ENCODE measurements at places on chromosomes 7 and 10.

DNA sequence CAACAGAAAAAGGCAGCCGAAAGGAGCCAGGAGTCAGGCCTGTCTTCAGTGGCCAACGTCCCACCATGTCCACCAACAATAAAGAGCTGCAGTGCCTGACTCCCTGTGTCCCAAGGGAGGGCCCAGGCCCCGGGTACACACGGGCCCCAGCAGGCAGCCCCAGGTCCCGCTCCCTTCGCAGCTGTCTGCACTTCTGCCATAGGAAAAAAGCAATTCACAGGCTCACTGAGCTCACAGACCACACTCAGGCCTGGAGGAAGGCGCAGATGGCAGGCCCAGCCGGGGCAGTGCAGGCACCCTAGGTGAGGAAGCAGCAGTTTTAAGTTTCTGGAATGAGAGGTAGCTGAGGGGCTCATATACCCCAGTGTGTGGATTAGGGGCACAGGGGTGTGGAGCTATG lies 100.5 kb downstream of the PRKAG2 start:
- H3K27ac ChIP-seq = no peak overlapping the region
- H3K27me3 ChIP-seq = no peaks in the 10 kb centered on the region
- H3K36me3 ChIP-seq = peaks cover 8% of the 10 kb centered on the region

- peak overlapping the region; percentile 53 for H3K4me3 ChIP-seq
- H3K27ac ChIP-seq = peak overlapping the region; percentile 97
- peak; percentile 83 for ATAC-seq
- no peaks in the 10 kb centered on the region for H3K27me3 ChIP-seq
- H3K36me3 ChIP-seq = no peaks in the 10 kb centered on the region
- no peaks in the 10 kb centered on the region for H3K4me1 ChIP-seq
These were observed 1.2 kb upstream of the ATP6V0E2 start for GRCh38 chr7:149872419-149873073.

- H3K36me3 ChIP-seq = no peaks in the 10 kb centered on the region
- no peak overlapping the region for H3K4me3 ChIP-seq
- H3K4me1 ChIP-seq = no peaks in the 10 kb centered on the region
- H3K27me3 ChIP-seq = no peaks in the 10 kb centered on the region
- H3K27ac ChIP-seq = no peak overlapping the region
- ATAC-seq = no peak
These were observed 76.1 kb upstream of the ZEB1 start for GRCh38 chr10:31242902-31243301.

- peak overlapping the region; percentile 47 for H3K4me3 ChIP-seq
- H3K4me1 ChIP-seq = peaks cover 10% of the 10 kb centered on the region
- no peaks in the 10 kb centered on the region for H3K27me3 ChIP-seq
- H3K27ac ChIP-seq = peak overlapping the region; percentile 84
- ATAC-seq = no peak
These were observed 257.1 kb downstream of the CAMK1D start for GRCh38 chr10:12606461-12606860.

- H3K4me3 ChIP-seq = no peak overlapping the region
- peaks cover 26% of the 10 kb centered on the region for H3K4me1 ChIP-seq
- no peak for ATAC-seq
- no peaks in the 10 kb centered on the region for H3K36me3 ChIP-seq
These were observed 170.1 kb downstream of the PKD1L1 start for GRCh38 chr7:47778153-47778661.

DNA sequence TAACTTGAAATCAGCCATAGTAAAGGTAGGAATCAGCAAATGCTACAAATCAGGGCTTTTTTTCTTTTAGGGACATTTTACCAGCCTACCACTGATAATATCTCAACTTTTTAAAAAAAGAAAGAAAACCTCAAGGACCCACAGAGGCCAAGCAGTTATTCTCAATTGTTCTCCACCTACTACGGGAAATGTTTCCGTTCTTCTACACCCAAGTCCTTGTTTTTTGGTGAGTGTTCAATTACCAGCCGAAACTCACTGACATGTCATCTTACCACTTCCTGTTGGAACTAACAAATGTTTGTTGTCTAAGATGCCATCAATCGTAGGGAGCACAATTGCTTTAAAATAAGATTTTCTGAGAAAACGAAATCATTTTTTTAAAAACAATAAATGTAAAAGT lies 50.2 kb upstream of the CDK1 start:
- H3K4me3 ChIP-seq = no peak overlapping the region
- no peaks in the 10 kb centered on the region for H3K36me3 ChIP-seq
- no peak for ATAC-seq
- no peaks in the 10 kb centered on the region for H3K4me1 ChIP-seq
